LNCaP clone FGC (cell line): ENCODE measurements at places on chromosomes 16 and 17.
A peak's percentile ranks its signal among the peaks of the same experiment; 100 is the strongest.

- no peak for DNase-seq
Measured at GRCh38 chr16:55732496-55732895, 76.7 kb downstream of the SLC6A2 start.

DNA sequence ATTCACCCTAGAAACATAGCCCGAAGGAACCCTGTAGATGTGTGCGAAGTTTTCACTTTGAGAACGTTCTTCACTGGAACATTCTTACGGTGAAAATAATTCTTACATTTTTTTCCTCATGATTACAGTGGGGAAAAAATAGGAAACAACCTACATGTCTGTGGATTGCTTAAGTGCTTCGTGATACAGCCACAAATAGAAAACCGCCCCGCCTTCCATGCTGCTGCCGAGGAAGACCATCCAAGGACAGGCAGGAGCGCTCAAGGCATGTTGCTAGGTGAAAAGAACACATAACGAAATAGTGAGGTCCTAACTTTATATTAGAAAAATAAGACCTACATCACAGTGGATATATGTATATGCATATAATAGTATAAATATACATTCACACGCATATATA is 78.8 kb downstream of the BMERB1 start:
- DNase-seq: no peak

DNA sequence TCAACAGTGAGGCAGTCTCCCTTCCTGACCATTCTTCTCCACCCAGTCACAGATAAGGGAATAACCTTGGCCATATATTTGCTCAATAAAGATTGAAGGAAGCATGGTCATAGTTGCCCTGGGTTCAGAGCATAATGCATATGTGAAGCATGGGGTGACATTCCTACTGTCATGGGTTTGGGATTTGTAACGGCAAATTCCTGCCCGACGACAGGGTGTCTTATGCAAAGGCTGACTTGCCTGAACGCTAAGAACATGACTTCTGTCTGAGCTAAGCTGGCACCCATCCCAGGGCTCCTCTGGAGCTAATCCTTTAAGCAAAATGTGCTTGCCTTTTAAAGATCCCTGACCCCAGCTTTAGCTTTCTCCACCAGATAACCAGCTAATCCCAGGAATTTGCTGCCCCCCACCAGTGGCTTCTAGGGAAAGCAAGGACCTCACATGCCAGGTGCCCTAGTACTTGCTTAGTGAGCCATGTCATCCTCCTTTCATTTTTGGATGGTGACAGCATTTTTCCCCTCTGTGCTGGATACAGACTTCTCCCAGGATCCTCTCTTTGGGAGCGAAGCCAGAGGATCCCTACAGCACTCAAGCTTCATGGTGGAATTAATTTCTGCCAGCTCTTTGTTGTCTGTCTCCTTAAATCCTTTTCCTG is 11.7 kb downstream of the SLC7A6OS start:
- peak; percentile 28 for DNase-seq

- DNase-seq: no peak
Measured at GRCh38 chr17:76667786-76668453, 24.4 kb upstream of the ST6GALNAC1 start.
